Ovary (tissue), 10 donors: ENCODE measurements at places on chromosomes 4 and X. TPM values are rescaled to one million over a fixed set of nuclear protein-coding genes. Genes with fewer than 3 reads are reported as not detected.

The UCP1 gene
- not detected for polyA plus RNA-seq

The PCDH7 gene
- polyA plus RNA-seq, result 5.9 TPM

The TLR6 gene
- 0.52 TPM for polyA plus RNA-seq

The FAM13A gene
- 16.7 TPM for polyA plus RNA-seq

The PRDM8 gene
- polyA plus RNA-seq, result 3.6 TPM

The OTC gene
- polyA plus RNA-seq, result 2.2 TPM

The CXCL10 gene
- polyA plus RNA-seq, result 5.3 TPM

GRCh38 chr4:5120067-5120466 lies 68.8 kb downstream of the STK32B start:
- DNase-seq, result no peak

DNA sequence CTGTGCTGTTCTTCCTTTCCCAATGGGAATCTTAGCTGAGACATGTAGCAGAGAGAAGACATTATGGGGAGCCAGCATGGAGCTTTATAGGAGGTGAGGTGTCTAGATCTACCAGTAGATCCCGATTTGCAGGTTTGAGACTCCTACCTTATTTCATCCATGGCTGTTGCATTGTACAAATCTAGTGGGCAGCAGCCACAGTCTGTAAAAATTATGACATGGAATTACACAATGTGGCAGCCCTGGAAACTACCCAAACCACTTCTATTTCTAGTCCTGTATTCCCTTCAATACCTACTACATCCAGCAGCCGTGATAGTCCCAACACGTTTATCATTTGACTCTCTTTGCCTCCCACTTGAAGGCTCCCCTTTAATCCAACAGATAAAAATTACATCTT lies 8.1 kb downstream of the ATP7A start:
- DNase-seq, result no peak

DNA sequence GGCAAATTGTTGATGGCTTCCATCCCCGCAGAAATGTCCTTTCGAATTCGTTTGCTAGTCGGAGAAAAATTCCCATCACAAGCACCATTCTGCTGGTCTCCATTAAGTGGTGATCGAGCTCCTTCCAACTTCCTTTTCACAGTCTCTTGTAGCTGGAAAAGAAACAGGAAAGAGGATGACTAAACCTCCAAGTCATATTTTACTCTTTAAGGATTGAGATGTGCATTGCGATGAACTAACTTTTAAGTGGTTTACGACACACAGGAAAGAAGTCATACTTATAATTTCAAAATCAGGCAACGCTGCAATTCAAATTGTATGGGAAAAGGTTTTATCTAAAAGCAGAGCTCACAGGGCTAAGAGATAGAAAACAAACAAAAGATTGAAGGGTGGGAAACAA lies 225.2 kb downstream of the MGST2 start:
- DNase-seq, result no peak

- DNase-seq, result no peak
Observed at GRCh38 chrX:38857736-38858523, 56.7 kb downstream of the MID1IP1 start.

DNA sequence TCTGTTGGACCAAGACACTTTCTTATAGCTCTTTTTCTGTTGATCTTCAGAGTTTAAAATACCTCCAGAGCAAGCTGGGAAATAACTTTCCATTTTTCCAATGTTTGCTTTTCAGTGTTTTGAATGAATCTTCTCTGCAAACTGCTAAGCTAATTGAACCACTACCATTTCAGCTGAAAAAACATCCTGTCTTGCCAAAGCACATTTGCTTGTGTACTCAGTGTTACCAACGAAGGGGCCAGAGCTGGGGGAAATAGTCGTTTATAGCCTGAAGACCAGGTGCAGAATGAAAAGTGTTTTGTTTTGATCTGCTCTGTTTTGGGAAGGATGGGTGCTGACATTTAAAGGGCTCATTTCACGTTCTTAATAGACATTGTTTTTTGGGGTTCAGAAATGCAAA lies 88.4 kb upstream of the CLNK start:
- DNase-seq, result no peak

GRCh38 chrX:311156-312129 lies 7.2 kb downstream of the GTPBP6 start:
- no peak for DNase-seq

- DNase-seq, result no peak
Observed at GRCh38 chr4:173386751-173387150, 12.2 kb downstream of the SCRG1 start.

DNA sequence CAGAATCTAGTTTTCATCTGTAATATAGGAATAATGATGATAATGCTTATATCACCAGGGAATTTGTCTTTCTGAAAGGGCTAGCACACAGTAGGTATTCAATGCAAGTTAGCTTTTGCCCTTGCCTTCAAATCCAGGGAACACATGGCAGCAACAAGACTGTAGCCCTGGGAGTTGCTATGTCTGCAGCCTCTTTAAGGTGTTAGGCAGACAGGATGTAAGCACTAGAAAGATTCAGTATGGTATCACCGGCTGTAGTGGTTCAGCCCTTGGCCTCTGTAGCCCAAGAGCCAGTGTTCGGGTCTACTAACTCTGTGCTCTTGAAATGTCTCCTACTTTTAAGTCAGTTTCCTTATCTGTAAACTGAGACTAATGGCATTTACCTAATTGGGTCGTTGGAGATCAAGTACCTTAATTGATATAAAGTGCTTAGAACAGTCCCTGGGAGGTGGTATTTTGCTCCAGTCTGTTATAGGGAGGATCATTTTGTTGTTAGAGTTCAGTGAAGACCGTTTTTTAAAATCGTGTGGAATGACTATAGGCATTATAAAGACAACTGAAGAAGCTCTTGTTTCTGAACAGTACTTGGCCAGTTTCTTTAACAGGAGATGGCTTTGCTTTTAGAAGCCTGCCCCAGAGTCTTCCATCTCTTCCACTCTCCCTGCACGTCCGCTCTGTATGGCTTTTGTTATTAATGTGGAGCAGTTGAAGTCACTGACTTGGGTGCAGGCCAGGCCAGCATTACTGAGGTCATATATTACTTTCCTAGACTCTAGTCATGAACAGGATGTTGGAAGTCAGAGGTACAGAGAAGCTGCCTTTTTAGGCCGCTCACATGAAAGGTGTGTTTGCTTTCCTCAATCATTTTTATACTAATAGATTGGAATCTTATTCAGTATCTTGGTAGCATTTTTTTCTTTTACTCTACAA lies 44.8 kb downstream of the GAB1 start:
- peak; percentile 71 for DNase-seq
